ENCODE measurements at places on chromosomes 12 and 14.

DNA sequence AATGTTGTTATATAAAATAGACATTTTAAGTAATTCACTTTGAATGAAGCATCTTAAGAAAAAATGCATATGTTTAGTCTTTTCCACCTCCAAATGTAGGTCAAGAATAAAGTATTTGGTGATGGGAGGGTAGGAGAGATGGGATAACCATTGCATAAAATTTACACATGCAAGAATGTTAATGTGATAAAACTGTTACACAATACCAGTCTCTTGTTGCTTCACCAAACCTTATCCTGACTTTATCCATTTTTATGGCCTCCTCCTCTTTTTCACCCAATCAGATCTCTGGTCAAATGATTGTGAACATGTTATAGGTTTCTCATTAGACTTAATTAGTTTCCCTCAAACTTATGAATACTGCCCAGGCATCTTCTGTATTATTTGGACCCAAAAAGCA, 994.5 kb upstream of the FLRT2 start:
- no peak for DNase-seq

DNA sequence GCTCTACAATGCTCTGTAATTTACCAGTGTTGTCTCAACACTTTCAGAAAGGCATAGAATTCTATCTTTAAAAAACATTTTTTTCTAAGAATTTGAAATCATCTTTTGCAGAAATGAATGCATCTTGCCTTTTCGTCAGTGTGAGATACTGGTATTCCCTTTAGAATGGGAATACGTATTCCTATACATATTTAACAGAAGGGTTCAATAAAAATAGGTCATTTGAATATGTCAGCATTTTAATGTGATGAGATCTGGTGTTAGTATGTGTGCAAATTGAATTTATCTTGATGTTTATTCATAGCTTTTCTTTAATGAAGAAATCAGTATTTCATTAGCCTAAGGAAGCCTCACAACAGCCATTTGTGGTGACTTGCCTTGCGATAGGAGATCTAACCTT, 44.2 kb downstream of the WDR20 start:
- DNase-seq = no peak

GRCh38 chr12:52126050-52126604, 46.6 kb downstream of the SMIM41 start:
- no peak for DNase-seq

DNA sequence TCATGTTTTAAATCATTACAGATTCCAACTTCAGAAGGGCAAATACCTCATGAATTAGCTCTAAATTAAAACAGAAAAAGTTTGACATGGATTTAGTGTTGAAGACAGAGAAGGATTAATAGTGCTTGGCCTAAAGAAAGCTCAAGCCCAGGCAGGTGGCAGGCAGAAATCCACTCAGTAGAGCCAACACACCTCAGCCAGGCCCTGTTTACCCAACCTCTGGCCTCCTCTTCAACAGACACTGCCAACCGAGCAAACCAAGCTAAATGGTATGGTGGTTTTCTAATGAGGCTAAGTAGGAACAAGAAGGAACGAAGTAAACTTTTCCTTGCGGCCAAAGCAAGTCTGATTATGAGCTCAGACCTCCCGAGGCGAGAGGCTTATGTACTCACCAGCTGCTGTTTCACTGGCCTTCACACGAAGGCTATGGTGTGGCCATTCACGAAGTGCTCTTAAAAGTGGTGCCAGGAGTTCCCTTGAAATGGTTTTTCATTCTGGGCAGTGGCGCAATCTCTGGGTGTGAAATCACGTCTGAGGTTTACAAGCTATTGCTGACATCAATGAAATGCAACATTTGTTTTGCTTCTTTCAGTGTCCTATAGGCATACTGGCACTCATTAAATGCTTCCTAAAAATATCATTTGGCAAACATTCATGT, 124.1 kb upstream of the LGR5 start:
- DNase-seq = no peak

DNA sequence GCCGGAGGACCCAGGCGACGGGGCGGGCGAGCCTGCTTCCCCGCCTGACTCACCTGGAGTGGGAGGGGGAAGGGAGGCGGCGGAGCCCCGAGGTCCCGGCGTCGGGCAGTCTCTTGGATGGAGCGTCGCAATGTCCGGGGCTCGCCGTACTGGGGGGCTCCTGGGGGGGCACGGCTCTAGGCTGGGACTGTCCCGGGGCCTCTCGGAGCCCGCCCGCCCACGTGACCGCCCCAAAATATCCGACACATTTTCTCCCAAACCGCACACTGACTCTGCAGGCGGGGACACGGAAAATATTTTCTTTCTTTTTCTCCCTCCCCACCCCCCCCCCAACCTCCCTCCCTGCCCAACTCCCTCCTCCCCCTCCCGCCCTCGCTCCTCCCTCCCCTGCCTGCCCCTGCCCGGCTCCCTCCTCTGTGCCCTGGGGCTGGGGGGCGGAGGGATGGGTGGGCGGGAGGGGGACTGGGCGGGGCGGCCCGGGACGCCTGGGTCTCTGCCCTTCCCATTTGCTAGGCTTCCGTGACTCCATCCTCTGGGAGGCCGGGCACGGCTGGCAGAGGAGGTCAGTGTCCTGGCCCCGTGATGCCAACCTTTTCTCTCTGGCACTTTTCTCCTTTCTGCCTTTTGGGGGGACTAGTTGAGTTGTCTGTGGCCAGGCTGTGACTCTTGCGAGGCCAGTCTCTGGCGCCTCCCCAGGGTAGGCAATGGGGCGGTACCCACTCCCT, at the start of gene RARG:
Gene RARG (minus strand): TSS at position 289 of the 725 bp plus-strand sequence. CDS start 4,664 bp downstream, outside the sequence.
- peak; percentile 63 for DNase-seq

DNA sequence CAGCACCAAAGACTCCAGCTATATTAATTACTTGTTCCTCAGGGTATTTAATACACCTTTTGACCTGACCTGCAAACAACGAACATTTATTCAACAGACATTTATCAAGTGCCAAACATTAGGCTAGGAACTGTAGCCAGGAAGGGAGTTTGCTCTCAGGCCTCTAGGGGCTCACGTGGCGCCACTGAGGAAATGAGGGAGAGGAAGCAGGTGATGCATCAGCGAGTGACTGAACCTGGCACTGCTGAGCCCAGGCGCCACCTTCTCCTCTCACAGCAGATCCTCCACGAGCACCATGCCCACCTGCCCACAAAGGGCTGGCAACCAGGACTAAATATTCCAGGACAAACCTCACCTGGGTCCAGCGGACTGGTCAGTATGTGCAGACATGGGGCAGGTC, 50.2 kb downstream of the SETD3 start:
- DNase-seq = no peak

DNA sequence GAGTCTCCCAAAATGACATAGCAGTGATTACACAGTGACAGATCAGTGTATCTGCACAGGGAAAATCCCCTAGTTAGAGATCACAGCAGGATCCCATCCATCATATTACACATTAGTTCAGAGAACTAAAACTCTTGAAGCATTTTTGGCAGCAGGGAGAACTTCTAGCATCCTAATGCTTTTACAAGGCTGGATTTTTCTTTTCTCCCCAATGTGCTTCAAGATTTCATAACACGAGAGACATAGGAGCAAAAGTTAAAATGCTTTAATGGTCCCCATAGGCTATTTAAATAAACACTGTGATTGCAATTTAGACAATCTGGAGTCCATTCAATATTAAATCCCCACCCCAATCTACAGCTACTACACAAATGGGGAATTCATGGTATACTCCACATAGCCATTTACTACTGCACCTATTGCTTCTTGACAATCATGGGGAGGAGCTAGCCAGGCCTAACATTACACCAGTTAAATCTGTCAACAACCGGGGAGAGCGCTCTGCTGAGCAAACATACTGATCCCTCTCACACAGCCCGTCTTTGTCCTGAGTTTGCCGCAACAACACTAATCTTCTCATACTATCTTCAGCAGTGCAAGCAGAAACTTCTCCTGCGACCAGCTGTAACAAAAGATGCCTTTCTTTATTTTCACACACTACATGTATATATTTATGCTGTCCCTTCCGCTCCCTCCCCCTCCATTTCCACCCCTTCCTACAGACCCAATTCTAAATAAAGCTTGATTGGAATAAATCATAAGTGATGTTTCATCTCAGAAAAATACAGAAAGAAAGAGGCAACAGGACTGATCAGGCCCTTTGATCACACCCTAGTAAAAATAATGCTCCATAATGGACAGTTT, 120.3 kb upstream of the SOX5 start:
- no peak for DNase-seq

DNA sequence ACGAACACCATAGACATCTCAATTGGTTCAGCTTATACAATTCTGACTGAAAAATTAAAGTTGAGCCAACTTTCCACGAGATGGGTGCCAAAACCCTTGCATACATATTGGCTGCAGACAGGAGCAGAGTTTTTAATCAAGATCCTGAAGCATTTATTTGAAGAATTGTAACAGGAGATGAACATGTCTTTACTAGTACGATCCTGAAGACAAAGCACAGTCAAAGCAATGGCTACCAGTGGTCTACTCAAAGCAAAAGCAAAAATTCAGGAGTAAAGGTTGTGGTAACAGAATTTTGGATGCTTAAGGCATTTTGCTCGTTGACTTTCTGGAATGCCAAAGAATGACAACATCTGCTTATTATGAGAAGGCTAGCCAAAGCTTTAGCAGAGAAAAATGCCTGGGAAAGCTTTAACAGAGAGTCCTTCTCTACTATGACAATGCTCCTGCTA, 20.7 kb downstream of the ZDHHC17 start:
- peak; percentile 7 for DNase-seq

GRCh38 chr14:22803687-22803974, 11.6 kb downstream of the SLC7A7 start:
- DNase-seq = no peak

DNA sequence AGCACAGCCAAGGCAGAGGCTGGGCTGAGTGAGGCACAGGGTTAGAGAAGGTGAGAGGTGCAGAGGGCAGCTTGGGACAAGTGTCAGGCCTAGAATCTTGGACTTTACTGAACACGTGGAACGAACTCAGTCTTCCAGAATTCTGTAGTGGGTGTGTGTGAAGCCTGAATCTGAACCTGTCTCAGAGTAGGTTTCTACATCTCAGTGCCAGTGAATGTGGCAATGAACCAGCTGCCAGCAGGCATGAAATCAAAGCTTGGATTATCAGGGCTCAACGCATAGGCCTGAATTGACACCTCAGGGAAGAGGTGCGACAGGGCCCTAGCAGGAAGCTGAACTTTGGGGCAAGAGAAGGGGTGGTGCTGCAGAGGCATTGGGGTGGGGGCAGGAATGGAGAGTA, 104.6 kb downstream of the SAMD4A start:
- DNase-seq = no peak

- DNase-seq = no peak
Measured at GRCh38 chr14:106276326-106277267, 750.2 kb downstream of the TMEM121 start.

GRCh38 chr12:18580706-18581105, 157.1 kb downstream of the PLCZ1 start:
- no peak for DNase-seq

Data from amniotic stem cell (primary cell).